Stimulated activated CD8-positive, alpha-beta memory T cell treated with anti-CD3 and anti-CD28 coated beads, Interleukin-2, amount 100 ng/mL, for 1 hour (primary cell): ENCODE measurements at places on chromosomes 1 and 21.

DNA sequence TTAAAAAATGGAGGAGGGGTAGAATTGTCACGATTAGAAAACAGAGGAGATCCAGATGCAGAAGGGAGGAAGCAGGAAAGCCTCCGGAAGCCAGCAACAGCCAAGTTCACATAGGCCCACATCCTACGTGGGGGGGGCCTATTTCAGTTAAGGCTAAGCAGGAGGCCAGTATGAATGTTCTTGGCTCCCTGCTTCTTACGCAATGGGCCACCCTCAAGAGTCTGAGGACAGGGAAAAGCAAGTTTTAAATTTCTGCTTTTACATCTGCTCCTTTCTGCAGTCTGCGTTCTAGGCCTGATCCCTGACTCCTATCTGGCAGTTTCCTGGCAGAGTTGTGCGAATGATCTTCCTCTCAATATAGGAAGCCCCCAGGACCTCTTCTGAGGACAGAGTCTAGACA lies 30.6 kb downstream of the RABIF start:
- no peak for DNase-seq

- no peak for DNase-seq
These were observed 14.9 kb upstream of the HJV start for GRCh38 chr1:146036241-146036964.

DNA sequence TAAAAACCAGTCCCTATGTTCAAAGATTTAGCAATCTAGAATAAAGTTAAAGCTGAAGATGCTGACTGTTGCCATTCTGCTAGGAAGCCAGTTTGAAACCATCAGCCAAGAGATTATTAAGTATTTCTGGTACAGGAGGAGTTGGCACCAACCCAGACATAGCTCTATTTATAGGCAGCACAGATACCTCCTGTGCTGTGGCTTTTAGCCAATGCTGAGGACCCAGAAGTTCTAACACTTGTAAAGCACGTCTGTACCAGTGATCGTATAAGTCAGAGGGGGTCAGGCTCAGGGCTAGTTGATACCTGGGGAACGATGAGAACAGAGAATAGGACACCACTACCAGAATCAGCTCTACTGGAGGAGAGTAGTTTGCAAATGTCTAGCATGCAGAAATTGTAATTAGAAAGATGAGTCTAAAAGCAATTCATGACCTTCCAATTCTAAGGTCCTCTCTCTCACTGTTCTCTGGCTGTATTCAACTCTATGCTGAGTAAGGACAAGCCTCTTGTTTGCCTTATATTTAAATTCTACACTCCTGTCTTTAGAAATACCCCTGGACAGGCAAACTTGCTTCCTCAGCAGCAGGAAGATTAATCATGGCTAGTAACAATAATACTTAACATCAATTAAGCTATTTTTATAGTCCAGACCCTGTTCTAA lies 96.8 kb upstream of the PALMD start:
- DNase-seq: no peak

- DNase-seq: no peak
These were observed 95.6 kb downstream of the CD58 start for GRCh38 chr1:116474921-116475849.

GRCh38 chr1:183580281-183580682 lies 10.0 kb downstream of the NCF2 start:
- no peak for DNase-seq

DNA sequence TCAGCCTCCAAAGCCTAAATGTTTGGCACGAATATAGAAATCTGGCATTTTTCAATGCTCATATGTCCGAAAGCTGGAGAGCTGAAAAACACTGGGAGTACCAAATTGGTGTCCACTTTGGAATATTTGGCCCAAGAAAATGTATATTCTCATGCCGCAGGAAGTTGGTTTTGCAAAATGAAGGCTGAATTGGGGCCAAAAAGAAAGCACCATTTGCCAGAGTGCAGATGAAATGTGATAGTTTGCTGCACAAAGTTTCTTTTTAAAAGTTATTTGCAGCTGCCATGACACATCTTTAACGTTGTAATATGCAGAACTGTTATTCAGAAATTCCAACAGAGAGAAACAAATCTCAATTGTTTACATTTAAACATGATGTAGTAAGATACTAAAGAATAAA lies 124.2 kb upstream of the LYPLAL1 start:
- DNase-seq: no peak

GRCh38 chr1:74964508-74965102 lies 169.6 kb upstream of the LHX8 start:
- DNase-seq: no peak

GRCh38 chr1:205077158-205077933 lies 6.9 kb downstream of the TMEM81 start:
- no peak for DNase-seq

DNA sequence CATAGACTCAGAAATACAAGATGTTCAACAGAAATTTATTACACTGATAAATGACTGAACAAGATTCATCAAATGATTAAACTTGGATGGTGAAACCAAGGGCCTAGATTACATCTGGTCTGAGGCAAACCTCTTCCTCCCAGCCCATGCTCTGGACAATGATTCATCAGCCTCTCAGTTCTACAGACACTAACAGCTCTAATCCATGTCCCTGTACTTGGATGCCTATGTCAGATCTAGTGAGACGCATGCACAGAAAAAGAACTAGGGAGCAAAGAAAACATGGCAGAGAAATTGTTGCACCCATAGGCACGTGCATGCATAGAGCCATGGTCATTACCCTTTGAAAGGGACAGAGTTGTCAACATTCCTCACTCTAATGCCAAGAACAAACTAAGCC lies 250.1 kb downstream of the KCNH1 start:
- DNase-seq: no peak

- DNase-seq: no peak
These were observed 95.0 kb downstream of the TEX35 start for GRCh38 chr1:178607718-178608408.

DNA sequence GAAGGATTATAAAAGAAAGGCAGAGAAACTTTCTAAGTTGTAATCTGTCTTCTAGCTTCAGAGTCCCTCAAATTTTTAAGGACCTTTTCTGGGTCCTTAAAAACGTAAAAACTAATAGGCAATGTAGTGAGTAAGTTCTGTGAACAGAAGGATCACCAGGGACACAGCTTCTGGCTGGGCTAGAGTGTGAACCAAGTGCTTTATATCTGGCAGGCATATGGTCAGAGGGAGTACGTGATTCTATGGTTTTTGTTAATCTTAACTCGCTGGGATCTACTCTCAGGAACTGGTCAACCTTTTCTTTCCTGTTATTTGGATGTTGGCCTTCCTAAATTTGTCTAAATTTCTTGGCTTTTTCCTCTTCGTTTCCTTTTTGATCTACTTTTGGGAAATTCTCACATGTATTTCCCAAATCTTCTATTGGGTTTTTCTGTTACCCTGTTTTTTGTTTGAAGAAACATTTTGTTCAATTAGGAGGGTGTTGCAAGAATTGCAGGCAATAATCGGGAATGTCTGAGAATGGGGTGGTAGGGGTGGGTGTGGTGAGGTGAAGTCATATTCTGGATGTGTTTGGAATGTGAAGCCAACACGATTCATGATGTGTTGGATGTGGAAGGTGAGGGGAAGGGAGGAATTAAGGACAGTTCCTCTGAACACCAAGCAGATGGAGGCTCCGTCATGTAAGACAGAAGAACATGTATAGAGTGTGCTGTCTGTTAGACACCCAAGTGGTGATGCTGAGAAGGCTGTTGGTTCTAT lies 193.2 kb downstream of the FMN2 start:
- DNase-seq: no peak

- no peak for DNase-seq
These were observed 87.9 kb downstream of the PRDM16 start for GRCh38 chr1:3156936-3157335.

DNA sequence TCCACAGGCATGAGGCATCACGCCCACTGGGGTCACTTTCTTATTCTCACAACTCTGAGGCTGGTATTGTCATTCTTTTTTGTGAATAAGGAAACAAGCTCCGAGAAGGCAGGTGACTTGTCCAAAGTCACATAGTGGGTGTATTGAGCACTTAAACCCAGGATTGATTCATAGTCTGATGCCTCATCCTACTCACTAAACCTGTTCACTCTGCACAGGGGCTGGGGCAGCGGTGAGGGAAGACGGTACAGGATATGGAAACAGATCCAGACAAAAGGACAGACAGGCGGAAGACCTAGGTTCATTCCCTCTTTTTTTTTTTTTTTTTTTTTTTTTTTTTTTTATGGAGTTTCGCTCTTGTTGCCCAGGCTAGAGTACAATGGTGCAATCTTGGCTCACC lies 56.6 kb downstream of the NKAIN1 start:
- DNase-seq: no peak

DNA sequence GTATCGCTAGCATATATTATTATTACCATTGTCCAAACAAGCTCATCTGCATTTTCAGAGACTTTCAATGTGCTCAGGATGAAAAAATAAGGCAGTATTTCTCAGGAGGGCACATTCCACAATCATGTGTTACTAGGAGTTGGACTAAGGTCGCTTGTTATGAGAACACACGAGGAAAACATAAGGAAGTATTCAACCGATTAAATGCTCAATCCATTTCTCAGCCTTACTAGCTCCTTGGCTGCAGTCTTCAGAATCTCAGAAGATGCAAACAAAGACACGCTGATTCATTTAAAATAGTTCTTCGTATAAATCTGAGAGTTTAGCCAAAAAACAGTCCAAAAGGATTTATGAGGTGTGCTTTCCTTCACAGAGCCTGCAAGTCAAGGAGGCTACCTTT lies 82.0 kb upstream of the JAK1 start:
- DNase-seq: no peak

- no peak for DNase-seq
These were observed 13.1 kb upstream of the PSMG1 start for GRCh38 chr21:39196310-39196709.

DNA sequence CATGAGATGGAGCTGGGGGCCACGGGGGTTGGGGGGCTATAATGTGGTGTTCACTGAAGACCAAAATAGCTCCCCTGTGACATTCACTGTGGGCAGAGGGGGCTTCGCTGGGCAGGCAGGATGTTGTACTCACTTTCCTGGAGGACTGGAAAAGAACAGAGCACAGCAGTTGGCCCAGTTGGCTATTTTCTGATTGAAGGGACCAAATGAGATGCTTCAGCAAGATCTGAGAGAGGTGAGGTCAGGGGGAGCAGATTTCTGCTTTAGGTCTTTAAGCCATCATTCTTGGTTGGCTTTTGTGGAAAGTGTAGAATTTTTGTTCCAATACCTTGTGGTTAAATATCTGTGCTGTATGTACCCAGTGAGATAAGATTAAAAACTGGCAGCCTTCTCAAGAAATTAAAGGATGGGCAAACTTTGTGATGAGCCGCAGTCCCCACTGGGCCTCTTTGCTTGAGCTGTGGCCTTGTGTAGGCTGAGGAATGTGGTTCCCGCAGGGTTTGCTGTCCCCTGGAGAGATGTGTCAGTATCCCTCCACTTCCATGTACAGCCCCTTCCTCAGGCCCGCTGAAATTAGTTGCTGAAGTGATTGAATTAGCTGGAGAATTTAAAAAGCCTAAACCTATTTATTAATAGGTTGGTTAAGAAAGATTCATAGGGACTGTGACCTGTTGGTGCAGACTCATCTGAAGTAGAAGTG lies 80.7 kb downstream of the ATP5PO start:
- DNase-seq: no peak

GRCh38 chr1:171433451-171433850 lies 51.9 kb upstream of the PRRC2C start:
- DNase-seq: no peak

- DNase-seq: no peak
These were observed 74.4 kb downstream of the PTGS2 start for GRCh38 chr1:186605762-186606350.

DNA sequence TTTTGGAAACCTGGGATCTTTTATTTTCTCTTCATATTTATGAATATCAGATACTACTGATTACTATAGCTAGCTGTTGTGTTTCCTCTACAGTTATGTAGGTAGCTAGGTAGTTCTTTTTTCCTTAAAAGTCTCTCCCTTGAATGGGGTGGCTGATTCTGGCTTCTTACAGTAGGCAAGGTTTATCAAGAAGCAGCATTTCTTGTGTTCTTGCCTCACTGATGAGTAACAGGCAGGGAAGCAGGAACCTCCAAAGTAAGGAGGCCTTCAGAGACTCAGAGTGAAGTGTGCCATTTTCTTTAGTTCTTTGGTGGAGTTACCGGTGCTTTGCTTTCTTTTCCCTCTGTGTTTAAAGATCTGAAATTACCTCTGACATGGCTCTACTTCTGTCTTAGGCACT lies 56.0 kb downstream of the ZMYM4 start:
- DNase-seq: no peak

GRCh38 chr1:38336961-38337360 lies 290.4 kb upstream of the POU3F1 start:
- DNase-seq: no peak

GRCh38 chr1:232283864-232284263 lies 346.1 kb downstream of the SIPA1L2 start:
- DNase-seq: no peak

DNA sequence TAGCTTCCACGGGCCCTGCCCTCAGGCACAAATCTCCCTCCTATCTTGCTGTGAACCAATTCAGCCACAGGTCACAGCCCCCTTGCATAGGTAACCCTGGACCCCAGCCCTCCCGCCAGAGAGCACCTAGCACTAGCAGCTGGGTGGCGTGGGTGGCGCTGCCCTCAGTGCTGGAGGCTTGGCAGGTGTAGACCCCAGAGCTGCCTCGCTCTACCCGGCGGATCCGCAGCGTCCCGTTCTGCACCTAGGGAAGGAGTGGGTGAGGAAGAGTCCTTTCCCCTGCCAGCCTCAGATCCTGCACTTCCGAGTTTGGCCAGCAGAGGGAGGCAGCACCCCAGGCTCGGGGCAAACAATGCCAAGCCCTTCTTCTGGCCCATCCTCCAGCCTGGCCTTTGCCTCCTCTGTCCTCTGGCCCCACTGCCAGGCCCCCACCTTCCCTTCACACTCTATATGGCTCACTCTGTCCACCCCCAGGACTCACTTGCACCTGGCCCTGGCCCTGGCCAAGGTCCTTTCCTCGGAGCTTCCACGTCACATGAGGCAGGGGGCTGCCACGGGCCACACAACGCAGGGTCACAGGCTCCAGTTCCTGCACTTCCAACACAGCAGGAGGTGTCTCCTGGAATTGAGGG lies 9.0 kb downstream of the IGSF9 start:
- peak; percentile 69 for DNase-seq

- DNase-seq: no peak
These were observed 3.1 kb upstream of the MAD2L2 start for GRCh38 chr1:11684070-11684469.

GRCh38 chr1:167996266-167996665 lies 59.4 kb upstream of the MPC2 start:
- no peak for DNase-seq

- no peak for DNase-seq
These were observed 12.1 kb downstream of the CLCA2 start for GRCh38 chr1:86436041-86436440.

- no peak for DNase-seq
These were observed 7.4 kb downstream of the AZIN2 start for GRCh38 chr1:33088119-33088906.

DNA sequence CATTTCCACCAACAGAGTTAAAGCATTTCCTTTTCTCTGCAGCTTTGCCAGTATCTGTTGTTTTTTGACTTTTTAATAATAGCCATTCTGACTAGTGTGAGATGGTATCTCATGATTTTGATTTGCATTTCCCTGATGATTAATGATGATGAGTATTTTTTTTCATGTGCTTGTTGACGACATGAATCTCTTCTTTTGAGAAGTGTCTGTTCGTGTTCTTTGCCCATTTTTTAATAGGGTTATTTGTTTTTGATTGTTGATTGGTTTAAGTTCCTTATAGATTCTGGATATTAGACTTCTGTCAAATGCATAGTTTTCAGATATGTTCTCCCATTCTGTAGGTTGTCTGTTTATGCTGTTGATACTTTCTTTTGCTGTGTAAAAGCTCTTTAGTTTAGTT lies 37.9 kb upstream of the PALMD start:
- DNase-seq: no peak

GRCh38 chr1:109509176-109510134 lies at the start of gene AMIGO1:
AMIGO1 (minus strand) TSS chr1:109509727; CDS start chr1:109508912, 815 bp downstream.
- peak; percentile 28 for DNase-seq

GRCh38 chr1:44645476-44646244 lies 28.6 kb downstream of the TMEM53 start:
- no peak for DNase-seq
